NCI-H1930 (cell line): ENCODE measurements at places on chromosomes 2 and 18.

DNA sequence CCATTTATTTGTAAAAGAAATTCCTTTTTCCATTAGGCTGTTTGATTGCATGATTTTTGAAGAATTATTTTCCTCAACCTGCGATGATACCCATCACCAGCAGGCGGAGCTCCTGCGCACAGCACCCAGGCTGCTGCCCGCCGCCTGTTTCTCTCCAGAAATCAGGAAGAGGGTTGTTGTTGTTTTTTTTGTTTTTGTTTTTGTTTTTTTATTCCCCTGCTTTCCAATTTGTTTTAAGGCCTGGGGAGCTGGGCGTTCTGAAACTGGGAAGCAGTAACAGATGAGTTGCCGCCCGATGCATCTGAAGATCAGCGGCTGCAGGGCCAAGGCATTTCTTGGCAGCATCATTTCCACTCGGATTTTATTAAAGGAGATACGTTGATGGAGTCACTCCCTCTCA is 132.1 kb downstream of the MBP start:
- DNase-seq, result no peak

GRCh38 chr2:161141033-161141432 is 19.2 kb upstream of the TANK start:
- no peak for DNase-seq

- no peak for DNase-seq
These were observed 52.1 kb upstream of the CNGA3 start for GRCh38 chr2:98293931-98294687.

DNA sequence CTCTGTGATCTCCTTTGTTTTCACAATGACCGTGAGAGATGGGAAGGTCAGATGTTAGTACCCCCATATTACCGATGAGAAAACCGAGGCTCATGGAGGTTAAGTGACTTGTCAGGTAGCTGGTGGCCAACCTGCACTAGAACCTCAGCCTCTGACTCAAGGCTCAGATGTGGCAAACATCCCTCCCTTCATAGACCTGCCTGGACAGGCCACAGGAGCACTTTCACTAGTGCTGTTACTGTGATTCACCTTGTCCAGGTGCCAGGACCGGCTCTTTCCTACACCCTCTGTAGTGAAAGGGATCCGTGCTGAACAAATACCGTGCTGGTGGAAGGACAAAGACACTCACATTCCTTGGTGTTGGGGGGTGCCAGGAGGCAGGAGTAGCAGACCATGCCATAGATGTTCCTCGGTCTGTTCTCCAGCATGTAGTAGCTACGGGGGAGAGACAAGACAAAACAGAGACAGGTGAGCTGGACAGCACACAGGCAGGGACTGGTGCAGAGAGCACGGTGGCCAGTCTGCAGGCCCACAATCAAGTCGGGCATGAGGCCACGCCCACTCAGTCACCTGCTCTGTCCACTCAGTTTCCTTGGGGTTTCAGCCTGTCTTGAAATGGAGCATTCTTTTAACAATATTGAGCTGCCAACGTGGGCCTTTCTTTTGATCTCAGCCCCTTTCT is 65.9 kb downstream of the EDAR start:
- no peak for DNase-seq

DNA sequence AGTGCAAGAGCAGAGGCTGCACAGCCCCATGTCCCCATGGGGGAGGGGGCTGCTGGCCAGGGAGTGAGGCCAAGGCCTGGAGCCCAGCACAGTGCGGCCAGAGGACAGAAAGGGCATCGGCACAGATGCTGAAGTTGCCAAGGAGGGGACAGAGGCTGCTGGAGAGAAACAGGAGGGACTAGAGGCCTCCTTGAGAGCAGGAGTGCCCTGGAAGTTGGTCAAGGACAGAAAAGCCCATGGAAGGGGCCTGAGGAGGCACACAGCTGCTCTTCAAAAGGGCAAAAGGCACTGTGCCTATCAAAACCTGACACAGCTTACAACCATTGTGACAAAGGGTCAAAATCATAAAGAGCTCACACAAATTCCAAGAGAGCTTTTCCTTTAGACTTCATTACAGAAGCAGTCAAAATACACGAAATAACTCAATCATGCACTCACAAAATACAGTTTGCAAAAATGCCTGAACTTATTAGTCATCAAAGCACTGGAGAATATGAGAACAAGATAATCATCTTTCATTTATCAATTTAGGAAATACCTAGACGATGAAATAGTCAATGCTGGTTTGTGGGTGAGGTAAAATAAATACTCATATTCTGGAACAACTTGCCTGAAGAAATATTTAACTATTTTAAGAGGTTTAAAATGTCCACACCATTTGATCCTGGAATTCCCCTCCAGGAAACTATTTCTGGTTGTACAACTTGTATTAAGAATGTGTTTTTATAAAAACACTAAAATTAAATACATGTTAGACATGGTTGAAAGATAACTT is 79.6 kb downstream of the USP40 start:
- no peak for DNase-seq

DNA sequence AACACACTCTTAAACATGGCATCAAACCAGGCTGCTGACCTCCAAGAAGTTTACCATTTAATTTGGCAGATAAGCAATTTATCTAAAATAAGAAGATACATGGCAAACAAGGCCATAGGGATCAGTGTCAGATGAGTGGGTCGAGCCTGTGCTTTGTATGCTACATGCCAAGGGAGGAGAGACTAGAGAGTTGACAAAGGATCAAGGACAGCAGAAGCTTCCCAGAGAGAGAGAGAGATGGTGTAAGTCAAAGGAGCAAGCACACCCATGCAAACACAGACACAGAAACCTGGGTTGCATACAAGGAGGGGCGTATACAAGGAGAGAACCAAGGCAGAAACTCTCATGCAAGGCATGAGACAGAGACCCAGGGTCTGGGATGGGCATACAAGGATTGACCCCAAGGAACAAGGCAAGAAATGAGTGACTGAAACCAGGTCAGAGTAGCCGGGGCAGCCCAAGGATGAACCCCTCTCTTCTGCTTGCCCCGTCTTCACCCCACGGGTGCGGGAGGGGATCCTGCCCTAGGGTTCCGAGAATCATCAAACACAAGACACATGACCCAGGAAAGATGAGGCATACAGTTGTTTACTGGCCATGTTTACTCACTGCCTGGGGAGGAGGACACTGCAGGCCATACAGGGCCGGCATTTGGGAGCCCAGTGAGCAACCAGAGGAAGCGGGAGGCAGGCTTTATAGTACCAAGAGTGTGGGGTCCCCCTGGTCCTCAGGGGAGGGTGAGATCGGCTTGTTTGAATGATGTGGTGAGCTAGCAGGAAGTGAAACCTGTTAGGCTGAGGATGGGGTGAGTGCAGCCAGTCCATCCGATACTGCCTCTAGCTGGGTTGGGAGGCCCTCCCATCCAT is 529.2 kb upstream of the ID2 start:
- no peak for DNase-seq

DNA sequence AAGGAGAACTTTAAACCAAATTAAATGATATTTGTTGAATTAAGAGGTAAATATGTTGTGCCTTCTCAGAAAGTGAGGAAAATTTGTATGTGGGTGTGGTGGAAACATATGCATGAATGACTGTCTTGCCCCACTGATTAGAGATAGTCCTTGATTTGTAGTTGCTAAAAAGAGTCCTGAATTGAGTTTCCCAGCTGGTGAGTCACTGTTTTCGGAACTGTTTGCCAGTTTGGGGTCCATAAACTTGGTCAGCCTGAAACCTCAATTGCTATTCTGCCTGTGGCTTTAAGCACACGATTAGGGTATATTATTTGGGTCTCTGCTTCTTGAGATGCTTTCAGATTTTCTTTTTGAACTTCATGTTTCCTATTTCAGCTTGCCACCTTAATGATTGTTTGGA is 53.3 kb downstream of the PIKFYVE start:
- no peak for DNase-seq

GRCh38 chr2:150429384-150429961 is 58.0 kb downstream of the RND3 start:
- no peak for DNase-seq

GRCh38 chr2:114714313-114714712 is 271.9 kb downstream of the DPP10 start:
- no peak for DNase-seq

GRCh38 chr2:83106853-83107252 is 1352.2 kb downstream of the SUCLG1 start:
- no peak for DNase-seq

GRCh38 chr2:127398239-127398590 is 10.4 kb upstream of the MAP3K2 start:
- no peak for DNase-seq

- no peak for DNase-seq
These were observed 88.0 kb downstream of the SOCS6 start for GRCh38 chr18:70376914-70377258.

DNA sequence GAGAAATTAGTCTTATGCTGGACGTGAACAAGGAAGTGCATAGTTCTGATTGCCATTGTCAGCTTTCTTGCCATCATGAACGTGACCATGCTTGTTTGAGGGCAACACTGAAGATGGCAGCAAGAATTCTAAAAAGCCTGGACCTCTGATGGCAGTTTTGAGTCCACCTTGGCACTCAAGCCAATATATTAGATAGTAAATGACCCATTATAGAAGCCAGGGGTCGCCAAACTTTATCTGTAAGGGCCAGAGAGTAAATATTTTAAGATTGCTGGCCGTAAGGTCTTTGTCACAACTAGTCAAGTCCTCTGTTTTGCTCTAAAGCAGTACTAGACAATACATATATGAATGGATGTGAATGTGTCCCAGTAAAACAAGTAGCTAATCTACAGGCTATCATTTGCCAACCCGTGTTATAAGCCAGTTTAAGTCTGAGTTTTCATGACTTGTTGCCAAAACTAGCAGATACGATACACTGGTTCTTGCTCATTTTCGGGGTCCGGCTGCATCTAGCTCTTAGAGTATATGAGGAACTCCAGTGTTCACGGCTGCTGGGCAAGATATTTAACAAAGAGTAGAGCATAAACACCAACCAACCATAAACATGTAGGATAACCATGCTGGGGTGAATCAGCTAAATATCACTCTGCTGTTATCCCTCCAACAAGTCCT is 73.1 kb upstream of the PELI1 start:
- no peak for DNase-seq

- DNase-seq, result no peak
These were observed 2.0 kb downstream of the YPEL5 start for GRCh38 chr2:30148850-30149249.

GRCh38 chr18:944440-944839 is 39.8 kb downstream of the ADCYAP1 start:
- no peak for DNase-seq

DNA sequence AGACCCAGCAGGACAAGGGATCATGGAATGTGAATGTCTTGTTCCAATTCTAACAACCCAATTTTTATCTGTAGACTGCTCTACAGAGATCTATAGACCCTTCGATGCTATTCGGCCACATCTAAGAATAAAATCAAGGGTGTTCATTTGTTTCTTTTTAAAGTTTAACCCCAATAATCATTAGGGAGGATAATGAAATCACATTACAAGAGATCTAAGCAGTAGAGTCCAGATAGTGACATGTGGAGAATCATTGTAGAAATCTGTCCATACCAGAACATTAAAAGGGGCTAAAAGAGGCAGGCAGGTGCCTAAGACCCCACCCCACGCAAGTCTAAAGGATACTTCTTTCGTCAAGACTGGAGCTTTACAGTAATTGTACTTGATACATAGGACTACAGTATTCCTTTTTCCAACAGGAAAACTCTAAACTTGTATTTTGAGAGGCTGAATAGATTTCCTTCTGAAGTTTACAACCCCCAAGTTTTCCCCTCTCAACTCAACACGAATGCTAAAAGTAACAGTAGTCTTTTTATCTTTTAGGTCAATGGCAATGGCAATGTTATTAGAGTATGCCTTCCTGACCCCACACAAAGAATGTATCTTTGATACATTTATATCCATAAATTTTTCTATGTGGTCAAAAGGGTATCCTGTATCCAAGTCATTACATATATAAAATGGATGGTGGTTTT is 183.7 kb downstream of the TCF4 start:
- DNase-seq, result no peak

DNA sequence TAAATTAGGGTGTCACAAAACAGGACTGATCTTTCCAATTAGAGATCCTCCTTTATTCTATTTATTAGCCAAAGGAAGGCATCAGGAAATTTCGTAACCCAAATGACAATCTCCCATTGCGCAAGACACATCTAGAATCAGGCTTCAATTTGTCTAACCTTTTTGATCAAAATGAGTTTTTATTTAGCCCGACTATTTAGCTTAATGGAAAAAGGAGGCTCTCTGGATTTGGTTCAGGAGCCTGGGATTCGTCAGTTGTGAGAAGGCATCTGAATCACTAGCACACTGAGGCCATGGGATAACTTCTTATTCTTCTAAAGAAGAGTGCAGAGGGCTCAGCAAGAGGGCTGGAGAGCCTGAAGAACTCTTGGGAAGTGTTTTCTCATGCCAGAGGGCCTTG is 332.1 kb upstream of the ETAA1 start:
- DNase-seq, result no peak

DNA sequence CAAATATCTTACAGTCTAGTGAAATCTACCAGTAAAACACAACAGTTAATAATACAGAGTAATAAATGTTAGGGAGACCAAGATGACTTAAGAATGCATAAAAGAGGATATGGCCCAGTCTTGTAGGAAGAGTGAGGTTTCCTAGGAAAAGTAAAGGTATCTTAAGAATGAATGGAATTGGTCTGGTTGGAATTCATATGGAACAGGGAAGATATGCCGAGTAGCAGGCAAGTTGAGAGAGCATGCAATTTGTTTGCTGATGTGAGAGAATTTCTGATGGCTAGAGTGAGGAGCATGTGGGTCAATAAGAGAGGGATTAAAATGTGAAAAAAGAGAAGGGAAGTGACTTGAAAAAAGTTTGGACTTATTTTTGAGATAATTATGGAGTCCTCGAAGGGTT is 512.9 kb upstream of the ZEB2 start:
- no peak for DNase-seq

DNA sequence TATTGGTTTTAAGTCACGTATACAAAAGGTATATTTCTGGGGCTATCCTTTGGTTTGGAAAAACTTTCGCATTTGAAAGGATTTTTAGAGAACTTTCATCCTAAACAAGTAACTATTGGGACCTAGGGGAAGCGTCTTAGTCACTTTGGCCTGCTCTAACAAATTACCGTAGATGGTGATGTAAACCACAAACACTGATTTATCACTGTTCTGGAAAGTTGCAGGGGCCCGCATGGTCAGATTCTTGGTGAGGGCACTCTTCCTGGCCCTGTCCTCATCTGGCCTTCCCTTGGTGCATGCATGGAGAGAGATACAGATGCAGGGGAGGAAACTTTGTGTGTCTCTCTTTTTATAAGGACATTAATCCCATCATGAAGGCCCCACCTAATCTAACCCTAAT is 49.1 kb upstream of the ANKRD62 start:
- DNase-seq, result no peak

GRCh38 chr2:113986762-113987290 is 96.9 kb downstream of the ACTR3 start:
- DNase-seq, result no peak

GRCh38 chr2:102424754-102425153 is 1.8 kb downstream of the IL18RAP start:
- DNase-seq, result no peak

DNA sequence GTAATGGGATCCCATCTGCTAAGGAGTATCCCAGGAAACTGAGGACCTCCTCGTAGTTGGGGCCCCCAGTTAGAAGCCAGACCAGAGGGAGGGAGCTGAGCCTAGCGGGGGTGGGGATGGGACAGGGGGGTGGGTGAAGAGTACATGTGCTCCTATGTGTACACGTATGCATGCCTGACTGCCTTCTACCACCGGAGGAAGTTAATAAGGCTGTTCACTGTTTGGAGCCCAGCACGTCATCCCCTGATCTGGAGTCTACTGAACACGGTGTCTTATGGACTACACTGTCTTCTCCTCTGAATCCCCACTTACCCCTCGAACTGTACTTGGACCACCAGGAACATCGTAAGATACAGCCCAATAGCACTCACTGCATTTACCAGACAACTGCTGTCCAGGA is 68.5 kb downstream of the SFXN5 start:
- no peak for DNase-seq
